NCI-H2171 (cell line): ENCODE measurements at places on chromosomes 5 and 9.

- DNase-seq, result no peak
Measured at GRCh38 chr5:98504505-98504904, 269.0 kb upstream of the RGMB start.

- no peak for DNase-seq
Measured at GRCh38 chr5:169716287-169716686, 79.2 kb downstream of the DOCK2 start.

DNA sequence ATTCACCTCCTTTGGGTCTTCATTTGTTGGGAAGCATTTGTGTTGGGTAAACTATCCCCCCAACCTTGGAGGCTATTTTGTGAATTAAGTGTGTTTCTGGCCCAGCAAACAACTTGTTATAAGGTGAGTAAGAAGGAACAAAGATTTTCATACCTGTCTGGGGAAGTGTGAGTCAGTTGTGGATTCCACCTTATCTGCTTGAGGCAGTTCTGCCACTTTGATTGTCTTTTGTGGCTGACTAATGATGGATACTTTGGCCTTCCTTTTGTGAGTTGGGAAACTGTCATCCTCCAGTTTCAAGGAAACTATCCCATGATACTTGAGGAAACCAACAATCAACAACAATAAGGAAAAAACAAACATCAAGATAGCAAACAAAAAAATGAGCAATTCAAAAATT is 24.6 kb upstream of the CER1 start:
- DNase-seq, result no peak

DNA sequence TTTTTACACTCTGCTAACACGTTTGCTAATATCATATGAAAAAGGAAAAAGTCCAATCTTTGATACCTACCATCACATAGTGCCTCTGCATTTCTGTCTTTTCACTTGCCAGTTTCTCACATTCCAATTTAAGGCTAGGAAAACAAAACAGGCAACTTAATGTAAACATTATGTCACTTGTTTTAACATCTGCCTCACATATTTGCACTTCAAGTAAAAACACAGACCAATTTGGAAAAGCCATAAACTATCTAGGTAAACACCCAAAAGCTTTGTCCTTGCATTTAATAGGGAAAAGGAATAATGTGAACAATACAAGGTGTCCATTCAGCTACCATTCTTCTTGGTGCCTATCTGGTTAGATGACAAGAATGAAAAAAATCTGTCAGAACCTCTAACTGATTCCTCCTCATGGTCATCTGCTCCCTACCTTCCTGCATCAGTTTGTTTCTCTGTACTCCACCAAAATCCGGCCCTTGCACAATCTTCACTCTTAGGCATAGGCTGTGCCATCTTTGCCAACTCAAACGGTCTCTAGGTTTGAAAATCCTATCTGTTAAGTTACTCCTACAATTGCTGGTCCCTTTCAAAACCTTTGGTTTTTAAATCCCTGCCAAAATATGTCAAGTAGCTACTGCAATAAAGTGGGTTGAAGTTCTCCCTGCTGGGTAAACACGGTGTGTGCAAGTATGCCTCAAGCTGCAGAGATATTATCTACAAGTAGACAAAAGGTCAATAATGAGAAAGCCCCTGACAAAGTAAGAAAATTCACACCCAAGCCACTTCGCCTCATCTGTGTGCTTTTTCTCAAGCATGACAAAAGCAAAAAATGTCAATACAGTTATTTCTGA is 3.4 kb downstream of the TLE1 start:
- no peak for DNase-seq

DNA sequence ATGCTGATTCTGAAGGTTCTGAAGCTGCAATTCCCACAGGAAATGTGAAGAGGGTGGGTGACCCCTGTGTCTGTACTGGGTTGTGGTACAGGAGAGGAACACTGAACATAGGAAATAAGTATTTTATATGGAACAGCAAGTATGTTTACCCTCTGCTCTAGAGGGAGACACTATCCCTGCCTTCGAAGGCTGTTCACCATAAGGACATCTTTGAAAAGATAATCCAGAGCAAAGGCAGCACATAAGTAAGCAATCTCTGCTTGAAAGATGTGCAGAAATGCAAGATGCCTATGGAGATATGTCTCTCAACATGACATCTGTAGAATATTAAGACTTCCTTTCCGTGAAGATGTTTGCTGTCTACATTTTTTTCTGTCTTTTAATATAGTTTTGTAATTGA is 184.4 kb upstream of the EFNA5 start:
- DNase-seq, result no peak

DNA sequence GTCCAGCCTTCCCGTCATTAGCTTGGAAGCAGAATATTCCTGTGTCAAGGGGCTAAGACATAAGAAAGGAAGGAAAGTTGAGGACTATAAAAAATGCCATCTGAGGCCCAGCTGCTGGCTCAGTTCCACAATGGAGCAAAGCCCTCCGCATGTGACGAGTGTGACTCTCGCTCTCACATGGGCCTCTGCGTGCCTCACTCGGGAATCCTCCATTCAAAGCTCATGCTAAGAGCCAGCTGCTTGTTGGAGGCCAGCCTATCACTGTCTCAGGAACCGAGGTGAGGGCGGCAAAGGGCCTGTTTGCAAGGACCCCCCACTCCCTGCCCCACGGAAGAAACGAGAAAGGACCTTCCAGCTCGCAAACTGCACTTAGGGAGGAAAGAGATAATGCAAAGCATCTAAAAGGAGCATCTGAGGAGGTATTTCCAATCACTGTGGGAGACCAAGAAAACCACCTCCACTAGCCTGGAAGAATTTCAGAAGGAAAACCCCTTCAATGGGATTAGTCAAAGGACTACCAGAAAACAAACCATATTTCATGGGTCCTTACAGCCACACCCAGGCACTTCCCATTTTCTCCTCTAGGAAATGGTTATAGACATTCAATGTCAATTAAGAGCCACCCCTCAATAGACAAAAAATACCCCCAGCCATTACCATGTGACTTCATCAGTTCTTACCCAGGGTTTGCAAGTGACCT is 95.3 kb downstream of the PRRT1B start:
- no peak for DNase-seq

GRCh38 chr9:137302118-137302448 is at the start of gene NRARP:
NRARP (minus strand) TSS chr9:137302271; CDS start chr9:137301928, 343 bp downstream.
- peak; percentile 95 for DNase-seq

- DNase-seq, result no peak
Measured at GRCh38 chr9:35272989-35273388, 111.2 kb downstream of the UNC13B start.

DNA sequence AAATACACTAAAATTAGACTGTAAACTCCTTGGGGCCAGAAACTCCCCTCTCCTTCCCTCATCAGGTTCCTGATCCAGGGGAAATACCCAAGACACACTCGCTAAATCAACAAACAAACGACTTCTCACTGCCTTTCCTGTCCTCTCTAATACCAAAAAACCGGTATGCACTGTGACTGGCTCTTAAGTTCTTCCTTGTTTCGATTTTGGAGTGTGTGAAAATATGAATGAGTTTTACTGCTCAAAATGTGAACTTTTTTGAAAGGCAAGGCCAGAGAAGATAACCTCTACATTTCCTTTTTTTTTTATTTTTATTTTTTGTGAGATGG is 81.1 kb upstream of the EPB41L4B start:
- DNase-seq, result no peak

DNA sequence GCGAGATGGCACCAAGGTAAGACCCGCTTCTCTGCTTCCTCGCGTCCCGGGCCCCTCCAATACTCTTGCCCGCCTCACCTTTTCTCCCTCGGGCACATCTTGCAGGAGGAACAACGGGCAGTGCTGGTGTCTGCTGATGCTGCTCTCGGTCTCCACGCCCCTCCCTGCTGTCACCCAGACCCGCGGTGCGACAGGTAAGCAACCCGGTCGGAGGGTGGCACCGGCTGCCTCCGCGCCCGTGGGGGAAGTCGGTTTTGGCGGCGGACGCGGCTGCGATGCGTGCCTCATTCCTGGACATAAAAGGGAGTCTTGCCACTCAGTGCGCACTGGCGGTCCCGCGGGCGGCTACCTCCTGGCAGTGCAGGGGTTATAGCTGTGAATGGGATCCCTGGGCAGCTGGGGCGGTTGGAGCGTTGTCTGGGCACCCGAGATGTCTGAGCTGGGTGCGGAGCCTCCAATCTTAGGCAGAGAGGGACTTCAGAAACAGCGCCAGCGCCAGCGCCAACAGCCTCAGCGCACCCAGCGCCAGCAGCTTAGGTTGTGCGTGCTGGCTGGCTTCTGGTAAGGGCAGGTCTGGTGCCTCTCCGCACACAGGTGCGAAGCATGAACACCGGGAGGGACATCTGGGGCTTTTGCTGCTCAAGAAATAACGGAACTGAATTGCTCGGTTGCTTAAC is 488 bp downstream of the COL15A1 start:
- peak; percentile 24 for DNase-seq

- no peak for DNase-seq
Measured at GRCh38 chr9:99119976-99120655, 15.2 kb downstream of the TGFBR1 start.

DNA sequence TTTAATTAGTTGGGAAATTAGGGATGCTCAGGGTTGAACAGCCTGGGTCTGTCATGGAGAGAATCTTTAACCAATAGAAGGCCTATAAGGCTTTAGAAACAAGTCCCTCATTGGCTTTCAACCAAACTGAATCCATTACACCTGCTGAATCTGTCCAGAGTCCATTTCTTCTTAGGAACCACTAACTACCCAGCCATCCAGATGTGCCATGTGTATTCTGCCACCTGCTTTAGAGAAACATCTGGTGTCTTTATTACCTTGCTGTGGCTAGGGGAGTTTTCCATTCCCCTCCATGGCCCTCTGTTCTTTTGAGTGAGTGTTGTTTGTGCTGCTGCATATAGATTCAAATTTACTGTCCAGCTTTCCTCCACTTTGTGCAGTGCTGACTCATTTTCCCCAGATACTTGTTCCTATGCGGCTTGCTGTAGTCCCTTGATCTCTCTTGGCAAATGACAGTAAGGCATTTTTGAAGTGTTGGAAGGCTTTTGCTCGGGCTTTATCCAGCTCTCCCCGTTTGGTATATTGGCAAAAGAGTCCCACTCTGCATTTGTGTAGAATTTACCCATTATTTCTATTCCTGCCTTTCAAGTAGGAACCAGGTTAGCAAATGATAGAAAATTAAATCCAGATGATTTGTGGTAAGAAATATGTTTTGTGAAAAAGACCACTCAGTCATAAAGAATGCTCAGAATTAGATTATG is 54.6 kb downstream of the NLN start:
- no peak for DNase-seq

DNA sequence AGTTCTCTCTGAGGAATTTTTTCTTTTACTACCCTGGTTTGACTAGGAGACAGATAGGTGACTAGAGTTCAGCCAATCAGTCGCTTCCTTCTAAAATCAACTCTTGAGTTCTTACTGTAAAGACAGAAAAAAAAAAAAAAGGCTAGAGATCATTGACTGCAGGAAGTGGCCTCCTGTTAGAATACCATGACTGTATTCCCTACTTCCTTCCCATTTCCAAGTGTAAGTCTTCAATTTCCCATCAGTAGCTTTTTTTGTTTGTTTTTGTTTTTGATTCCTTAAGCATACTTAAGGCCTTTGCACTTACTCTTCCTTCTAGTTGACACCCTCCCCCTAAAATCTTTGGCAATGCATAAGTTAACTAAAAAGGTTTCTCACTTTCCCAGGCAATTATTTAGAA is 154.3 kb downstream of the HMHB1 start:
- DNase-seq, result no peak

GRCh38 chr5:168234133-168234532 is 57.3 kb upstream of the WWC1 start:
- no peak for DNase-seq

DNA sequence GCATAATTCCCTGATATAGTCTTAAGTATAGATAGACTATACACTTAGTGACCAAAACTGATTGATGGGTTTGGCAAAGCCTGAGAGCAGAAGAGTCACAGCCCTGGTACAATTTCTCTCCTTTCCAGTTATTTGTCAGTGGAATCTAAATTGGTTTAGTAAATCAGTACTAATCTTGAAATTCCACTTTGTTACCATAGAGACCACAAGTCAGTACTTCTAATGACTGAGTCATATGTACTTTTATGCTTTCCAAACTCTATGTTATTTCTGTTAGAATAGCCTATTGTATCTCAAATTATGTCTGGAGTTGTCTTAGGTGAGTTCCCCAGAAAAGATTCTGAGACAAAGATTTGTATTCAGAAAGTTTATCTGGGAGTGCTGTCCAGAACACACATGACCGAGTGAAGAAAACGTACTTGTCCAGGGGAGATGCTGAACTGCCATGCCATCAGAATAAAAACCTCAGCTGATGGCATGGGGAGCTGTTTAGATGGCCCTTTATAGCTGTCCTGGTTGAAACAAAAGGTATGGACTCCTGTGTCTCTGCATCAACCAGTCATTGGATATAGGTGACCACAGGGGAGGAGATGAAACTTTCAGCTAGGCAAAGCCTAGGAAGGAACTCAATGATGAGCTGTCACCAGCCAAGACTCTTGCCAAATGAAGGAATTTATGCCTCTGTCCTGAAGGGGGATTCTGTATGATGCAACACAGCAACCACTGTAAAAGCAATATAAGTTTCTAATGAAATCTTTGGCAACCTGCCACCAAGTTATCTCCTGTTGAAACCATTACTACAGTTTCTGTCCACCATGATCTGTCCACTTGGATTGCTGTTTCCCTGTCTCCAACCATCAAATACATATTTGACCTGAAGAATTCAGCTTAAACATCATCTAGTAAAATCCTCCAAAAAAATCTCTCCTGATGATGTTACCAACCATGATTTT is 18.0 kb upstream of the SMC2 start:
- DNase-seq, result no peak

DNA sequence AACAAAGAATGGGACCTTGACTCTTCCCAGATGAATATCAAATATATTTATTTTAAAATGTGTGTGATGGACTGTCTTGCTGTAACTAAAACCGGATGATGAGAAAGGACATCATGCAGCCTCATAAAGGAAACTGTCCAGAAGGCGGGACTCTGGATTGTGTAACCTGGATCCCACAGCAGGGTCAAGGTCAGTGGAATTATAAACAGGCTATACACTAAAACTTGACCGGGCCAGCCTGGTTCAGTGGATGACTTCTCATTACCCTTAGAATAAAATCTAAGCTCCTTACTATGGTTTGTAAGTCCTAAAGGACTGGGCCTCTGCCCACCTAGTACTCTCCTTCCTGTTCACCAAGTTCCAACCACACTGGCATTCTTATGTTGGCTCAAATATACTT is 280.3 kb downstream of the ELAVL2 start:
- DNase-seq, result no peak

- DNase-seq, result no peak
Measured at GRCh38 chr5:133531178-133531577, 81.2 kb downstream of the FSTL4 start.

- DNase-seq, result no peak
Measured at GRCh38 chr9:14958989-14959388, 48.8 kb upstream of the FREM1 start.

DNA sequence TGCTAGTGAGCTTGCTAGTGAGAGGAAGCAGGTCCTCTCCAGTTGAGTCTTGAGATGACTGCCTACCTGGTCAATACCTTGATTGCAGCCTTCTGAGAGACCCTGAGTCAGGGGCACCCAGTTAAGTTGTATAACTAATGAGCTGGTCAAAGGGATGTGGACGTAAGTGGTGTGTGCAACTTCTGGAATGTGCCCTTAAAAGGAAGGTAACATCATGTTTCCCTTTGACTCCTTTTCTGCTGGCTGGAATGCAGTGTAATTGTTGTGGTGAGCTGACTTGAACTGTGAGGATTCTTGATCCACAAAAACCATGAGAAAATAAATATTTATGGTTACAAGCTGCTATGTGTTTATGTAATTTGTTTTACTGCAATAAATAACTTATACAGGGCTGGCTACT is 2.4 kb upstream of the SNX2 start:
- no peak for DNase-seq
